ENCODE measurements at places on chromosomes 4 and X.

DNA sequence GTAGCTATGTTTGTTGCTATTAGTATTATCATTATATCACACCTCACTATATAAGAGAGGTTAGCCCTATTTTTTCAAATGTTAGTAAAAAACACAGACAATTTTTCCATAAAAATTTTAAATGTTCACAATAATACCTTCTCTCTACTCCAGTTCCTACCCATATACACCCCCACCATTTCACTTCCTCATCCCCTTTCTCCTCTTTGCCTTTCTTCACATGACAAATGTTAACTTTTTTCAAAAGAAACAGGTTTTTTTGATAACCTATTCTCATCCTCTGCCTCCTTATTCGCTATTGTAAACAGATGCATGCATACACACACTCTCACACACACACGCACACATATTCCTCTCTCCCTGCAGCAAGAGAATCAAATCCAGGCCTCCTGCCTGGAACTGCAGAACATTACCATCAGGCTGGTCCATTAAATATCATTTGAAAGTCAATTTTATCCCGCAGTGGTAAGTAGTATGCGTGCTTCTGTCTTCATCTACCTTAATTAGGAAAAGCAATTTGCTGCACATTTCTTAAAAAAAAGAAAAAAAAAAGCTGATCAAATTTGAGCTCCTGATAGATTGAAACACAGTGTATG lies 55.5 kb downstream of the MID1IP1 start:
- DNase-seq: no peak

DNA sequence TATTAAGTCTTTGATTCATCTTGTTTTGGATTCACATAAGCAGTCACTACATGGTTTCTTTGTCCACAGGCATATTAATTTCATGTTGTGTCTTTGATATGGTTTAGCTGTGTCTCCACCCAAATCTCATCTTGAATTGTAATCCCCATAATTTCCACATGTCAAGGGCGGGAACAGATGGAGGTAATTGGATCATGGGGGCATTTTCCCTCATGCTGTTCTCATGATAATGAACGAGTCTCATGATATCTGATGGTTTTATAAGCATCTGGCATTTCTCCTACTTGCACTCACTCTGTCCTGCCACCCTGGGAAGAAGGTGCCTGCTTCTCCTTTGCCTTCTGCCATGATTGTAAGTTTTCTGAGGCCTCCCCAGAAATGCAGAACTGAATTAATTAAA lies 1811.2 kb upstream of the PCDH10 start:
- DNase-seq: no peak

DNA sequence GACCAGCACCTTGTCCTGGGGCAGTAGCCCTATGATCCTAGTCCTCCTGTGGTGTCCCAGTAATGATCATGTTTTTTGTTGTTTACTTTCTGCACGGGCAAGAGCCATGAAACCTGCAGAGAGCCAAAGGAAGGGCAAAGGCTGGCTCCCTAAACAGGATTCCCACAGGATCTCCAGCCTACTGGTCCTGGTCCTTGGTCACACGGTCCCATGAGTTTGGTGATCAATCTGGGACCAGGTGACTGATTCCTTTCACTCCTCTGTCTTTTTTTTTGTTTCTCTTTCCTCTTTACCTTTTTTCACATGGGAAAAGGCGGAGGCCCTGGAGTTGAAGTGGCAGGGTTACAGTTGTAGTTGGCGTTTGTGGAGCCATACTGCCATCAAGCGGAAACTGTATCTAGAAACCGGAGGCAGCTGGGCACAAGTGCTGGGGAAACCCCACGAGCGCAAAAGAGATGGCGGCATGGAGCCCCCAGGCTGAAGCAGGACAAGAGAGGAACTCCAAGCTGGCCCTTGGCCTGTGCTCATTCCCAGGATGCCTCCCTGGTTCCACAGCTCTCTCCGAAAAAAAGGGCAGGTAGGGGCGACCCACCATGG lies 34.6 kb downstream of the NBDY start:
- DNase-seq: no peak

- no peak for DNase-seq
Measured at GRCh38 chr4:93660036-93660435, 168.5 kb upstream of the ATOH1 start.

GRCh38 chr4:73392936-73393335 lies 11.2 kb upstream of the ALB start:
- DNase-seq: no peak

DNA sequence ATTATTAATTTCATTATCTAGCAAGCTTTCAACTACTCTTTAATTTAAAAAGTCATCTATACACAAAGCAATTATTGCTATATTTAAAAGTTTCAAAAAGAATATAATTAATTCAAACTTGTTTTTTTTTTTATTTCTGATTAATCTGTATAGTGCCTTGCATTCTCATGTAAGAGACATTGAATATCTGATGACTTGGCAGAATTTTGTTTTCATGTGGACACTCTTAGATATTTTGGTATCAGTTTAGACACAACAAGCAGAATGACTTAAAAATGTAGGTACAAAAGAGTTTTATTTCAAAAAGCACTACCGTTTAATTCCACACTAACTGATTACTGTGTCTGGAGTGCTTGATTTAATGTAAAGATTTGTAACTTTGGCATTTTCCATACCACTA lies 1129.6 kb downstream of the PDHA2 start:
- no peak for DNase-seq

DNA sequence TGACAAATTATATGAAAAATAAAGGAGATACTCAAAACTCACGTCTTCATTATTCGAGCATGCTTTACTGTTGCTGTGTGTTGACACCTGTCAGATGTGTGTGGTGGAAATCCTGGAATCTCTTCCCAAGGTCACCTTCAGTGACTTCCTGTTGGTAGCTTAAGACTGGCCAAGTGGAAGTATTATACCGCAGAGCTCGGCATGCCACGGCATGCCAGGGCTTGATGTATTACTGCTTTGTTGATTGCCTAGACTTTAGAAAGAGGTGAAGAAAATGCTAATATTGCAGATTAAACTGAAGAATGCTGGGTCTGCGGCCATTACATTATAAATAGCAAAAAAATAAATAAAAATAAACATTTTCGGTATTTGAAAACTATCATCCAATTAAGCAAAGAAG lies 4.6 kb downstream of the TREX2 start:
- DNase-seq: no peak

- DNase-seq: no peak
Measured at GRCh38 chrX:96611619-96612362, 72.9 kb upstream of the DIAPH2 start.

GRCh38 chrX:15848576-15848975 lies 6.0 kb downstream of the AP1S2 start:
- DNase-seq: no peak

DNA sequence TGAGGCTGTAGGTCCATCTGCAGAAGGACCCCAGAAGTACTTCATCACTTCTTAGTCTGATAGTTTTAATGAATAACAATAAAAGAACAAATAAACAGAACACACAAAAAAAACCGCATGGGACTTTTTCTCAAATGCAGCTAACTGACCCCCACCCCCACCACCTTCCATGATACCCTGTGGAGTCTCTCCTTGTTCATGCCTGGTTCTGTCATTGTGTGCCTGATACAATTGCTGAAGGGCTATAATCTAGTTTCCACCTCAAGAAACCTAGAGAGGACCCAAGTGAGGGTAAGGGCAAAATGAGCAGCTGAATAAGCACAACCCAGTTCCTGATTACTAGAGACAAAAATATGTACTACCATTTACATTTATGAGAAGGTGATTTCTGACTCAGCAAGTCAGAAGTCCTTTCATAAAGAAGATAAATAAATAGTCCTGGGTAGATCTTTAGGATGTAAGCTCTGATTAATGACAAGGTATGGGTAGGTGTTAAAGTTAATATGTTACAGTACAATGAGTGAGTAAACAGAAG lies 155.1 kb downstream of the TMA16 start:
- DNase-seq: no peak

DNA sequence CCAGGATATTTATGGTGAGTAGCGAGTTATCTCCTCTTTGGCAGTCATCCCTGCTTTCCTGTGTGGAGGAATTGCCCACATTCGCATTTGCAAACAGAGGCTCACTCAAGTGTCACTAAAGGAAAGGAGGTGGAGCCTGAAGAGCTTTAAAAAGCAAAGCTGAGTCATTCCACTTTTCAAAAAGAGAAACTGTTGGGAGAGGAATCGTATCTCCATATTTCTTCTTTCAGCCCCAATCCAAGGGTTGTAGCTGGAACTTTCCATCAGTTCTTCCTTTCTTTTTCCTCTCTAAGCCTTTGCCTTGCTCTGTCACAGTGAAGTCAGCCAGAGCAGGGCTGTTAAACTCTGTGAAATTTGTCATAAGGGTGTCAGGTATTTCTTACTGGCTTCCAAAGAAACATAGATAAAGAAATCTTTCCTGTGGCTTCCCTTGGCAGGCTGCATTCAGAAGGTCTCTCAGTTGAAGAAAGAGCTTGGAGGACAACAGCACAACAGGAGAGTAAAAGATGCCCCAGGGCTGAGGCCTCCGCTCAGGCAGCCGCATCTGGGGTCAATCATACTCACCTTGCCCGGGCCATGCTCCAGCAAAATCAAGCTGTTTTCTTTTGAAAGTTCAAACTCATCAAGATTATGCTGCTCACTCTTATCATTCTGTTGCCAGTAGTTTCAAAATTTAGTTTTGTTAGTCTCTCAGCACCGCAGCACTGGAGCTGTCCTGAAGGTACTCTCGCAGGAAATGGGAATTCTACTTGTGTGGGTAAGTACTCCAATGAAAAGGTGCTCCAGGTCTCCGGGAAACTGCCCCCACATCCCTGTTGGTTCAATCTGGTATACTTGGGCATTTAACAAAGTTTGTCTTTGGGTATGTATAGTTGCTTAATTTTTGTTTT lies at the start of gene EGF:
Gene EGF (plus strand): TSS at position 178 of the 890 bp plus-strand sequence. CDS start 453 bp downstream, at position 631.
- DNase-seq: no peak

GRCh38 chr4:143178923-143179322 lies 5.8 kb upstream of the USP38 start:
- no peak for DNase-seq

DNA sequence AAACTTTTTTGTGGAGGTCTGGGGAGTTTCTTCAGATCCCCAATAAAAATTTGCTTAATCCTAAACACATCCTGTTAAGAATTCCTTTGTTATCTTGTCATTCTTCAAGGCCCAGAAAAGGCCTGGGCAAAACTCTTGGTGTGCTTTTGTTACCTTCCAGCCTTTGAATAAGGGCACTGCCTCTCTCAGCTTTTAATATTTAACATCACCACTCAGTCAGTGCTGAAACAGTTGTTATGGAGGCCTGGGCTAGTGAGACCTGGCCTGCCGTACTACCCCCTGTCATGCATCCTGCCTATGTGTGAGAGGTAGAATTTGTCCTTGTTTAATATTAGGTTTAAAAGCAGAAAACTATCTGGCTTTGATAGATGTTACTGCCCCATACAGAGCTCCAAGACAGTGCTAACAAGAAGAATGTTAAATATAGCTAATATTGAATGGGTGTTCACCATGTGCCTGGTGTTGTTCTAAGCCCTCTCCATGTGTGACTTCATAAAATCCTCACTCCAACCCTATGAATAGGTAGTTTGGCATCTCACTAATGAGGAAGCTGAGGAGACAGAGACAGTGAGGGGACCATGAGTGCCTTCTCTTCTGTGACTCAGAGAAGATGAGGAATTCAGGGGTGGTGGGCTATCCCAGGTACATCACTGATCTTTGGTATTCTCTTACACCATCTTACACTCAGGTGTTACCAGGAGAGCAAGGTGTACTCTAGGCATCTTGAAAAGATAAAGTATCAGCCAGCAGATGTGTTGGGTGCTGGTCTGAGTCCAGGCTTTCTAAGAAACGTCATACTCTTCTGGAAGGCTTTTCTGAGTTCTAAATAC lies 6.2 kb downstream of the PPP1R2C start:
- no peak for DNase-seq

GRCh38 chrX:42739741-42740140 lies 38.2 kb downstream of the PPP1R2C start:
- no peak for DNase-seq

DNA sequence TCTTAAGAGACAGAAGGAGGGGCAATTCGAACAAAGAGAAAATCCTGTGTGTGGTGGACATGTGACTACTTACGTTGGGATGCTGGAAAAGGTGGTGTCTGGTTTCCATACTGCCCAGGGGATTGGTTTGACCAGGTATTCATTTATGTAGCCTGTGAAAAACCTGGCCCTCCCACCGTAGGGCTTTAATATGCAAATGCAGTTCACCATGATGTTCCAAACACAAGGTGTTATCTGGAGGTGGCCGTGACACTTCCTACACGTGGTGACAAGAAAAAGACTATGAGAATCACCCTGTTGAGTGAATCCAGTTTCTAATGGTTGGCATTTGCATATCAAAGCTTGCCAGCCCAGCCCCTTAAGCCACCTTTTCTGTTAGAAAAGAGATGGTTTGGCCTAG lies 27.9 kb downstream of the UGT2B4 start:
- DNase-seq: no peak

GRCh38 chrX:41087201-41087600 lies 2.0 kb downstream of the USP9X start:
- DNase-seq: no peak

GRCh38 chr4:6806924-6807626 lies 24.5 kb downstream of the KIAA0232 start:
- no peak for DNase-seq
